ENCODE measurements at places on chromosomes 1 and 21. TPM values are rescaled to one million over a fixed set of nuclear protein-coding genes. Genes with fewer than 3 reads are reported as not detected.
A peak's percentile ranks its signal among the peaks of the same experiment; 100 is the strongest.

GRCh38 chr1:5727191-5727590, 265.0 kb downstream of the NPHP4 start:
- DNase-seq, result no peak

- no peak for DNase-seq
Observed at GRCh38 chr1:174068000-174068399, 45.8 kb upstream of the RC3H1 start.

DNA sequence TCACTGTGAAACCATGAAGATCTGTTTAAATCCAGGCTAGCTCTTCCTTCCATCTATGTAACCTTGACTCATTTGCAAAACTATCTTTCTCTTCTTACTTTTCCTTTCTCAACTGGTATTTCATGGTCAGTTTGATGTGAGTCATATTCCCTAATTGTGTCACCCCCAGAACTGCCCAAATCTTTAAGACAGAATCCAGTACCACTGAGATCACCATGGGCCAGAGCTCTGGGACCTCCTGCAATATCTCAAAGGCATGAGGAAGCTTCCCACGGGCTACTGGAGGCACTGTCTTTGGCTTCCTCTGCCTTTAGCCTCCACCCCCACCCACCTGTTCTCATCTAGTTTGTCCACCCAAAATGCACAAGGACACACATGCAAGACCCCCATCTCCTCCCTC, 274.4 kb upstream of the FMN2 start:
- DNase-seq, result no peak

Gene BMP8A
- not detected for polyA plus RNA-seq

Gene ZFP69B
- polyA plus RNA-seq, result 0.62 TPM

- peak; percentile 75 for DNase-seq
Observed at GRCh38 chr1:11352816-11353799, 80.1 kb downstream of the UBIAD1 start.

Gene DNALI1
- 46.4 TPM for polyA plus RNA-seq

Gene PTGFR
- 2.4 TPM for polyA plus RNA-seq

DNA sequence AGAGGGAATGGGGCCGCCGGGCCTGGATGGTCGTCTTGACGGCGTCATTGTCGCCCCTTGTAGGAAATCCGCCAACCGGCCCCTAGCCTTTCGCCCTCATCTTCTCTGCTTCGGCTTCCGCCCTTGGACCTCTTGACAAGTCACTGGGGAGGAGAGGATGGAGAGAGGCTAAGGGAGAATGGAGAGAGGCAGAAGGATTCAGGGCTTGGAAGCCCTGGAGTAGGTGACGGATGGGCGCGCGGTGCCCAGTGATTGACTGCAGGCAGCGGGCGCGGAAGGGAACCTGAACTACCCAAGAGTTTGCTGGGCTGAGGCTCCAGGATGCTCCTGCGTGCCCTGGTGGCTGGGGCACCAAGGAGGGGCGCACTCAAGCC, 651 bp downstream of the PDE4B start:
- DNase-seq, result peak; percentile 41

DNA sequence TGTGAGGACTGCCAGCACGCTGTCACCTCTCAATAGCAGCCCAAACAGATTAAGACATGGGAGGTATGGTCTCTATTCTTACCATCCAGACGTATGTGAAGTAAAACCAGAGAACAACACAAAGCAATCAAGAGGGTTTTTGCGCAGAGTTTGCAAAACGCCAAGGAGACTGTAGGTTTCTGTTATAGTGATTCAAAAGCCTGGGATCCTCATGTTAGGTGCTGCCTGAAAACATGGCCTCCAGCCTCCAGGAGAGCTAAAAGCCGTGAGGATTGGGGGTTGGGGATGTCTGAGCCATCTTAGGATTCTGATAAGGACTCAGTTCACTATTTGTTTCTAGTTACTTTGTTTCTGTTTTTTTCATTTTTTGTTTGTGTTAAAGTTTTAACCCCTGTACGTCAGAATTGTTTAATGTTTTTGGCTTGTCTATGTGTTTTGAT, 4.2 kb upstream of the CCT8 start:
- DNase-seq, result peak; percentile 76

Gene PRKACB
- 22.4 TPM for polyA plus RNA-seq

GRCh38 chr1:190906206-190906725, 428.6 kb upstream of the BRINP3 start:
- no peak for DNase-seq

Gene DNAJC28
- polyA plus RNA-seq, result 4.6 TPM

GRCh38 chr1:224660074-224660473, 44.0 kb downstream of the CNIH3 start:
- DNase-seq, result no peak

Measured in kidney (tissue), 22 donors.